ENCODE measurements at places on chromosomes 2 and 18. TPM values are rescaled to one million over a fixed set of nuclear protein-coding genes. Genes with fewer than 3 reads are reported as not detected.

DNA sequence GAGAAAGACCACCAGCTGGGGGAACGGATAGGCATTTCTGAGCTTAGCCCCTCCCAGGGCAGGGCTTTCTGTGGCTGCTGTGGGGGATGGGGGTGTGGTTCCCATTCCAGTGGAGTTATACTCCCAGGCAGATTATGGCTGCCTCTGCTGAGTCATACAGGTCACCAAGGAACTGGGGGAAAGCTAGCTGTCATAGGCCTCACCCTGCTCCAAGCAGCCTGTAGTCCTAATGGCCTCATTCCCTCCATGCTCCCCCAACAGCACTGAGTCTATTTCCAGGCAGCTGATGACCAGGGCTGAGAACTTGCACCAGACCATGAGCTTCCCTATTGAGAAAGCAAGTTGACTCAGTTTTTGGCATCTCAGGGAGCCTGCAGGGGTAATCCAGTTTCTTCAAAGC, 87.1 kb downstream of the GPR39 start:
- DNase-seq = no peak

DNA sequence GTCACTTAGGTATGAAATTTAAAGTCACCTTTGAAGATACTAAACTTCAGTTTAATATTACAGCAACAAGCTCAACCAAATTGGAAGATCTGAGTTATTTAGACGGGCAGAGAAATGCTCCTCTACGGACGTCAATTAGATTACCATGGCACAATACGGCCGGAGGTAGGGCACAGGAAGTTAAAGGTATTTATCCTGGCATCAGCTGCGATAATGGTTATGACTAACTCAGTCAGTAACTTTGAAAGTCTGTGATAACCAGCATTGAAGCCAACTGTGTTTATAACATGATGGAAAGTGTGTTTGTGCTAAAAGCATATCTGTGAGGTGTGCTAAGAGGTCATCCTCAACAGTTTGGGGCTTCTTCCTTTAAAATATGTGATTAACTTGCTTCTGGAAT, 117.3 kb downstream of the WDSUB1 start:
- DNase-seq = no peak

- DNase-seq = no peak
Measured at GRCh38 chr2:158723921-158724802, 71.0 kb upstream of the DAPL1 start.

- no peak for DNase-seq
Measured at GRCh38 chr2:107006836-107007235, 120.9 kb upstream of the ST6GAL2 start.

- DNase-seq = no peak
Measured at GRCh38 chr2:133338224-133338623, 230.0 kb downstream of the NCKAP5 start.

DNA sequence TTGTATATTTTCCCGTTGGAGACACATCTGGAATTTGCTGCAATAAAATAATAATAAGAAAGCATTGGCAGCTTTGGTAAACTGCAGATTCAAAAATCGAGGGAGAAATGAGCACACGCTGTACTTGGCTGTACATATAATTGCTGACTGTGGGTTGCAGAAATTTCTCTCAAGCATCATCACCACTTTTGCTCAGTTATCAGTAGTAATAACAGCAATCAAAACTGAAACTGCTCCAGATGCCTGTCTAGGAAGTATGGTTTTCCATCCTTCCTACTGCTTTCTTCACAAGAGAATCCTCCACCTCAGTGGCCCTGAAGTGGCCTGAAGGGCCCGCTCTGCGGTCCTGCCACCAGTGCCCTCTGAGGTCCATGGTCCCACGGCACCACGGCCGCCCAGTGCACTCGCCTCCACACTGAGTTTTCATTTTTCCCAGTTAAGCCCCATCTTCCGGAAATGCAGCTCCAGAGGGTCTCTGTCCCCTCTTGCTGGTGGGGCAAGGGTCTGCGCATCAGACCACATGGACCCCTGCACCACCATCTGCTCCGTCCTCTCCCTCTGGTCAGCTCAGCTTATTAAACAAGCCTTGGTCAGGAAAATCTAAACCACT, 3.9 kb downstream of the DUSP28 start:
- DNase-seq = no peak

- no peak for DNase-seq
Measured at GRCh38 chr2:233350708-233351107, 3.6 kb upstream of the DGKD start.

The INO80C gene
- 28.4 TPM for total RNA-seq

DNA sequence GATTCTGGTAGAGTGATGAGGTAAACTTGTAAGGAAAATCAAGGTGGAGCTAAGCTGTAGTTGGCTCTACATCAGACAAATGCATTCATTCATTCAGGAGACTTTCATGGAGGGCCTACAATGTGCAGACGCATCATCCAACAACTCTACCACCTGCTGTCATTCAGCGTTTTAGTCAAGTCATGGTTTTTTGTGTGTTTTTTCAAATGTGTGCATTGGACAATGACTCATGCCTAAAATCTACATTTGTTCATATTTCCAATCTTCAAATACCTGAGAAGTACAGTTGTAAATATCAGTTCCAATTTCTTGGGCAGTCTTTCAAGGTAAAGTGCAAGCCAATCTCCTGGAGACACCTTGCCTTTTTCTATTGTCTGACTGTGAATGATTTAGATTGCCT, 108.0 kb upstream of the LGALSL start:
- no peak for DNase-seq

- no peak for DNase-seq
Measured at GRCh38 chr2:227390468-227391256, 2.9 kb upstream of the SCYGR1 start.

The ALK gene
- 0.09 TPM for total RNA-seq

- DNase-seq = no peak
Measured at GRCh38 chr2:33488715-33489540, 12.5 kb downstream of the RASGRP3 start.

DNA sequence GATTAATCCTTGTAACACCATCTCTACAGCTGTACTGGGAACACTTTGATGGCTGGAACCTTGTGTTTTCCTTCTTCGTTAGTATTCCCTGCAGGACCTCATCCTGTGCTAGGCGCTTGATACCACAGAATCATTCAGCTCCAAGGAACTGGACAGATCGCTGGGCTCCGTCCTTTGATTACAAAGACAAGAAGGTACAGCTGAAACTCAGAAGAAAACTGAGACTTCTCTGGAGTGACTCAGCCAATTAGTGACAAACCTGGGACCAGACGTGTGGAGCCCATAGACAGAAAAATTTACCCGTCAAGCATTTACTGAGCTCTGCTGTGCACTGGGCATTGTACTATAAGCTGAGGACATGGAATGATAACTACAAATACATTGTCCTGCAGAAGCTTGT, 67.3 kb downstream of the NCKAP5 start:
- DNase-seq = no peak

- no peak for DNase-seq
Measured at GRCh38 chr2:26873286-26873983, 25.5 kb downstream of the DPYSL5 start.

The SPEG gene
- total RNA-seq = 97.2 TPM

DNA sequence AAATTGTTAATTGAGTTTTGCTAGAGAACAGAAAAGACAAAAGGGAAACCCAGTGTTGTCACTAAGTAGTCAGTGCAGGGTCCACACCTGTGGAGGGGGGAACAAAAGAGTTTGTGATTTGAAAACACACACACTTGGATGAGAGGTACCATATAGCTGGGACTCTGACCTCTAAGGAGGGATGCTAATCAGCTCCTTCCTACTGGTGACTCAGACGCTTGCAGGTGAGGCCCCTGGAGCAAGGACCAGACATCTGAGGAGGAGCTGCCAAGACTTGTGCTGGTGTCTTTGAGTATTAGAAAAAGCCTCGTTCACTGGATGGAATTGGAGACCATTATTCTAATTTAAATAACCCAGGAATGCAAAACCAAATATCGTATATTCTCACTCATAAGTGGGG, 146.4 kb upstream of the MAP2 start:
- no peak for DNase-seq

The HOXD10 gene
- not detected for total RNA-seq

DNA sequence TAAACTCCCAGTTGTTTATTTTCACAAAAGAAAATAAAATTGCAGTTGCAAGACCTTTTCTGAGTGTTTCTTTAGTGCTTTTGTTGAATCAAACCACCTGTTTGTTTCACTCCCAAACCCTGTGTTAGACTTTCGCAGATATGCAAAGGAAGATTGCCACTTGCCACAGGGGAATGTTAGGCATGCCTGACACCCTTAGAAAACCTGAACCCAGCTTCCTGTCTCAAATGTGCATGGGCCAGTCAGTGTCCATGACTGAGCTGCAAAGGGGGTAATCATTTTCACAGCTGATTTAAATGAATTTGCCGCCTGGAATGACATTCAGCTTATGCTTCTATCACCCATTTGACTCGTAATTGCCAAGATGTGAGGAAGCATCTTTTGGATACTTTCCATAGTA, 17.5 kb downstream of the TGOLN2 start:
- no peak for DNase-seq

GRCh38 chr2:19575641-19576040, 217.2 kb upstream of the OSR1 start:
- DNase-seq = no peak

DNA sequence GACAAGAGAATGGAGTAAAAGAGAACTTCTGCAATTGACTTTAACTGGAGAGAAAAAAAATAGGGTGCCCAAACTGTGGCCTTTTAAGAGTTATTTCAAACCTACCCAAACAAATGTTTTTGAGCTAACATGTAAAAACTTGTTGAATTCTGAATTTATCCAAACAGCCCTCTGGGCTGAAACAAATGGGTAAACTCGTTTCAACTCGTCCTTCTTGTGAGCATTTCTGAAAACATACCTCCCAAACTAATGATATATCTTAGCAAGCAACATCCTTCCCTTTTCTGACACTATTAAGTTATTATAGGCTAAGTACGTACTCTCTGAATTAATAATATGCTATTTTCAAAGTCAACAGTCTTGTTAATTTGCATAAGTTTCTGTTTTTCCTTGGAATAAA, 793.0 kb upstream of the ACVR2A start:
- no peak for DNase-seq

The KIAA2012 gene
- not detected for total RNA-seq

DNA sequence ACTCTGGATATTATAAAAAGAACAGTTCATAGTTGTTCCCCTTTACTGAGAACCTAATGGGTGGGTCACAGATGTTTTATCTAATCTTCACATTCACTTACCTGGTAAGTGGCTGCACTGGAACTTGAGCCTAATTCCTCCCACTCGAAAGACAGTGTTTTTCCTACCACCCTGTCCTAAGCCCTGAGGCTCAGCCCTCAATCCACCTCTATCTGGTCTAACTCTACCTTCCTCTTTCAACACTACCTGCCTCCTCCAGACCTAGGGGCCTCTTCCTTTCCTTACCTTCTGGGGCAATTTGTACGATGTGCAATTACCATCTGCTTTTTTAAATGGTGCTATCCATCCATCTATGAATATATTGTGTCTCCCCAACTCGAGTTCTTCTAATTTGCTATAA, 9.7 kb upstream of the KIF3C start:
- DNase-seq = no peak

DNA sequence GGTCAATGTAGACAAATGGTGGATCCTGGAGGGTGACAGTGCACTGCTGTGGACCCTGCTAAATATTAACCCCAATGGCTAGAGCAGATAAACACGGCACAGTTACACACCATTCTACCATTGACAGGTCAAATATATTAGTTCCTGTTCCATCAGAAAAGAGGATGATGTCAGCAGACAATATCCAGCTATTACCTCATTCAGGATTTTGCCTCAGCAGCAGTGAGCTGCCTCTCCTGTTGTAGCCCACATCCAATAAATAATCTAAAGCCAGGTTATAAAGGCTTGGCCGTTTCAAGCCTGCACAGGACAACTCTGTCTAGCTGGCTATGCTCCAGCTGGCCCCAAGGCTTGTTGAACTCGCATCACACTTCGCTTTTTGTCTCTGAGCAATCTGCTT, 31.6 kb upstream of the NETO1 start:
- no peak for DNase-seq

The CD8B2 gene
- not detected for total RNA-seq

- no peak for DNase-seq
Measured at GRCh38 chr2:23029951-23030350, 355.0 kb upstream of the KLHL29 start.

The GPC1 gene
- 183 TPM for total RNA-seq

GRCh38 chr2:110883406-110883805, 151.0 kb downstream of the ACOXL start:
- no peak for DNase-seq

The DIPK1C gene
- total RNA-seq = 6.3 TPM

DNA sequence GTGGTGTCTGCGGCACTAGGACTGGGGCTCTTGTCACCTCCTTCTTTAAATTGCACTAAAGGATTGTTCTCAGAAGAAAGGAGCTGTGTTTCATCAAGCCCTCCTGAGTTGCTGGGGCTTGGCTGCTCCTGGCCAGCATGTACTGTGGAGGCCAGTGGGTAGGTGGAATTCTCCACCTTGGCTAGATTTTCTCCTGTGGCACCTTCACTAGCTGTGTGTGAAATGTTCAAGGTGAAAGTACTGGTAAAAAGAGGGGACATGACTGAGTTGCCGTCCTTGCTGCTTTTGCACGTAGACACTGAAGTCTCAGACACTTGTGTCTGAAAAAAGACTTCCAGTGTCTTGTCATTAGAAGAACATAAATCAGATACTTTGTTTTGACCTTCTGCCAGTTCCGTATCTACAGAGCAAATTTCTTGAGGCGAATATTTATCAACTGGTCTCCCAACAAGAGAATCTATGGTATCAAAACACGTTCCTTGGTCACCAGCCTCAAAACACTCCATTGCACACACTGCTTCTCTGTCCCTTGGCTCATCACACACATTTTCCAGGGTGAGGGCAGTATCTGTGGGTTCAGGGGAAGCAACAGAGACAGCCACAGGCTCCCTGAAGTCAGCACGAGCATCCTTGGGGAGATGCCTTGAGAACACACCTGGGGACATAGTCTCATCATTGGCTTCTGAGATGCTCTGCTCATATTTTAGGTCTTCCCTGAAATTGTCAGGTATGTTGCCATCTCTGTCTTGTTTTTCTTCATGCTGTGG, 91.4 kb downstream of the ALPK2 start:
- no peak for DNase-seq

DNA sequence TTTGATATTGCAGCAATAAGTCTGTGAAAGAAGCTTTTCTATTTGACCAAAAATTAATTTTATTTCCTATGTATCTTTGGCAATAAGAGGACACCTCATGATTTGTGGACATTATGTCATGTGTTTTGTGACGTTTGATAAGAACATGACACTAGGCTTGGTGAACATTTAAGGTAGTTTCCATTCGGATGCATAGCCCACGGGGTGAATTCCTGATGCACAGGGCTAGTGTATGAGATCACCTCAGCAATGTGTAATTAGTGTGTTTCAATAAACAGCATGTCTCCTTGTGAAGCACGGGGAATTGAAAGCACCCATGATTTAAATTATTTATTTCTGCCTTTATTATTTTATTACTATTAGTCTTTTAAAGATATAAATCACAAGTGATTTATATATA, 146.1 kb upstream of the LINC00305 start:
- no peak for DNase-seq

The PLGLB2 gene
- not detected for total RNA-seq

All from heart right ventricle (tissue), 16 donors.